ENCODE measurements at places on chromosomes 1 and 21.
A peak's percentile ranks its signal among the peaks of the same experiment; 100 is the strongest.

- no peak for DNase-seq
Observed at GRCh38 chr1:231093156-231093922, 53.3 kb upstream of the FAM89A start.

- DNase-seq, result no peak
Observed at GRCh38 chr21:42332557-42333317, 17.5 kb upstream of the TFF3 start.

GRCh38 chr1:184870319-184870718 lies 104.0 kb downstream of the NIBAN1 start:
- DNase-seq, result no peak

DNA sequence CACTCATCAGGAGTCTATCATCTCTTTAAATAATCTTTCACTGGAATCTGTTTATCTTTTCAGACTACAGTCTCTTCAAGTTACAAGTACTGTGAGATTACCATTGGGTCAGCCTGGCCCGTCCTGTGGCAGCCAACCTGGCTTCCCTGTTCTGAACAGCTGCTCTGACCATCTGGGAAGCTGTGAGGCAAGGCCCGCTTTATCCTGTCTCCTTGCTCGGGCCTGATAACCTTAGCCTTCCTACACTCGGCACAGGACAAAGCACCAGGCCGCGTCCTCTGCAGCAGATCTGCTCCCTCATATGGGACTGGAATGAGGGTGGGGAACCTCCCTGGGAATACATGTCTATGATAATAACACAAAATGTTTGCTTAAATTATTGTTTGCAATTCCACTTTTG lies 113.3 kb downstream of the PTPN14 start:
- no peak for DNase-seq

GRCh38 chr1:97909266-97909665 lies 11.6 kb downstream of the DPYD start:
- no peak for DNase-seq

DNA sequence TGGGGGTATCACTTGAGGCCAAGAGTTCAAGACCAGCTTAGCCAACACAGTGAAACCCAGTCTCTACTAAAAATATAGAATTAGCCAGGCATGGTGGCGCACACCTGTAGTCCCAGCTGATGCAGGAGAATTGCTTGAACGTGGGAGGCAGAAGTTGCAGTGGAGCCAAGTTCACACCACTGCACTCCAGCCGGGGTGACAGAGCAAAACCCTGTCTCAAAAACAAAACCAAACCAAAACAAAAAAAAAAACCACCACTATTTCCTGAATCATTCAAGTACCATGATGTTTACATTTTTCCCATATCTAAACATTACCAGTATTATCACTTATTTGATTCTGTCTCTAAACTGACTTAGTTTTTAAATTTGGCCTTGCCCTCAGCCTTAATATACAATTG lies 29.5 kb downstream of the TUT4 start:
- DNase-seq, result peak; percentile 14

DNA sequence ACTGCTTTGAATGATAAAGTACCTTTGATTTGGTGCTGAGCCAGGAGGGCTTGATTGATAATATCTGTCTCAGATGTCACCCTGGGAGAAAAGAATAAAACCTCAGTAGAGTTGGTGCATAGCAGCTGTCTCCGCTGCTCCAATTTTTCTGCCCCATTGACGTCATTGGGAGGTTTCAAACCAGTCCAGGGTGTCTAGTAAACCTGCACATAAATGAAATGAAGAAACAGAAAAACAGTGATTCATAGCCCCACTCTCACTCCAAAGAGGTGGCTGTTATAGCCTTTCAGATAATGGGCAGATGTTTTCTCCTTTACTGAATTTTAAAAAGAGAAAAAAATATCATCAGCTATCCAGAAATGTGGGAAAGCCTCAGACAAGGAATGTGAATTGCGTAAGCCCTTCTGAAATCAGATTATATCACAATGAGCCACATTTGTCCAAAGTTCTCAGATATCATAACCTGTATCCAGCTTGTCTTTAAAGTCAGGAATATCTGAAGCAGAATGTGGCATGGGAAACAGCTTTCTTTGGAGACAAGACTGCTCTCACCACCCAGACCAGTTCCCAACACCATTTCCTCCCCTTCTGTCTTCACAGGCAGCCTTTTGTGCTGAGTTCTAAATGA lies 351.3 kb upstream of the SGIP1 start:
- DNase-seq, result peak; percentile 73

DNA sequence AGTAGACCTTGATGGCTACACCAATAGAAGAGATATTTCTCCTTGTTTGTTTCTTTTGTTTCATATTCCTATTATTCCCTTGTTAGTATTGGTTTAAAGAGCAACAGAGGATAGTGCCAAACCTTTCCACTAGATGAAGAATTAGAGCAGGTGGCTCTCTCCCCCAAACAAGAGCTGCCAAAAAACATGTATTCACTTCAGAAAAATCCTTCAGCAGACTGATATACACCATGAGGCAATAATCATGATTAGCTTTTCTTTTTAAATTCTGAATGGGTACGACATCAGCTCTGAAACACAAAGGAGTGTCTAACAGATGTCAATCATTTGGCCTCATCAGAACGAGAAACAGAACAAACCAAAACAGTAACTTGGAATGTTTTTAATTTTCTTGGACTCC lies 67.3 kb upstream of the MAP10 start:
- no peak for DNase-seq

DNA sequence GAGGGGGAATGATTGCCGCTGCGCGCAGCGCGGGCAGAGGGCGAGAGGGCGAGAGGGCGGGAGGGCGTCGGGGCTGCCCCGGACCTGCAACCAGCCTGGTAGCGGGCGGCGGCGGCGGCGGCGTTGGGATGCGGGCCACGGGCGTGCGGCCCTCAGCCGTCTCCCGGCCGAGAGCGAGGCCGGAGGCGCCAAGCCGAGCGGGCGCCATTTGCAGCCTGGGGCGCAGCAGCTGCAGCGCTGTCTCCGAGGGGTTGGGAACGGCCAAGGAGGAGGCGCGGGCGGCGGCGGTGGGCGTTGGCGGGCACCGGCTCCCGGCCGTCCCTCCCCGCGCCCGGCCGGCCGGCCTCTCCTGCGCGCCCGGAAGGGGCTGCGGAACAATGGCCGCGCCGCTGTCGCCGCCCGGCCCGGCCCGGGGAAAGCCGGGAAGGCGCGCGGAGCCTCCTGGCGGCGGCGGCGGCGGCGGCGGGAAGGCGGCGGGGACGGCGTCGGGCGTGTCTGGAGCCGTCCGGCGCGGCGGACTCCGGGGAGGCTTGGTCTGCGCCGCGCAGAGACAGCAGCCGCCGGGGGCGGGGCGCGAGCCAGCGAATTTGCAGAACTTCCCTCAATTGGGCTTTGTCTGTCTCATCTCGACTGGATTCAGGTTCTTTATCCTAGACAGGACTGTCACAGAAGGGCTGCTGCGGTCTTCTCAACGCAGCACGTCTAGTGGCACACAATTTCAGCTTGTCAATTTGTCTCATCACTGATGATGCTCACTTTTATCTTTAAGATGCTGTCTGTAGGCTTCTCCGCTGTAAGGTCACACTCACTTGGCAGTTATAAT lies 35.7 kb downstream of the ZBTB8B start:
- DNase-seq, result peak; percentile 75

DNA sequence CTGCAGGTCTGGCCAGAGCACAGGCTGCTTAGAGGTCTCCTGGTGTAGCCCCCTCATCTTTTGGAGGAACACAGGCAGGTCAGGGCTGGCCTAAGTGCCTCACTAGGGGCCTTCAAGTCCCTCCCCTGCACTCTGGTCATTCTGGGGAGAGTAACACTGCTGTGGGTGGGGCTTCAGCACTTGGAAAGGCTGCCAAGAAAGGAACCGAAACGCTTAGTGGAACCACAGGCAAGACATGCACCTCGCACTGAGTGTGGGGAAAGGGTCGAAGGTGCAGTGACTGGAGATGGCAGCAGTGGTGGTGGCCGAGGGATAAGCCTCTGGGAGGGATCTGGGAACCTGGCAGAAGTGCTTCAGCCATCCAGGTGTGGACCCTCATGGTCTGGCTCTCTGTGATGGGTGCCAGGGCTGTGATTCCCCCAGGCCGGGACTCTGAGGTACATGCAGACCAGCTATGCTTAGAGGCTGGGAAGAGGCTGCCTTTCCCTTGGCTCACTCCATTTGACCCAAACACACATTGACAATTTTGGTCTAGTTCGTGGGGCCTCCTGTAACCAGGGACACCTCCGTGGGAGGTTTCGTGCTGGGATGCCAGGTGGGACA lies 182.9 kb upstream of the CSF3R start:
- DNase-seq, result no peak

GRCh38 chr1:113958691-113959090 lies 20.6 kb upstream of the OLFML3 start:
- no peak for DNase-seq
